ENCODE measurements at places on chromosomes 13 and 19.

DNA sequence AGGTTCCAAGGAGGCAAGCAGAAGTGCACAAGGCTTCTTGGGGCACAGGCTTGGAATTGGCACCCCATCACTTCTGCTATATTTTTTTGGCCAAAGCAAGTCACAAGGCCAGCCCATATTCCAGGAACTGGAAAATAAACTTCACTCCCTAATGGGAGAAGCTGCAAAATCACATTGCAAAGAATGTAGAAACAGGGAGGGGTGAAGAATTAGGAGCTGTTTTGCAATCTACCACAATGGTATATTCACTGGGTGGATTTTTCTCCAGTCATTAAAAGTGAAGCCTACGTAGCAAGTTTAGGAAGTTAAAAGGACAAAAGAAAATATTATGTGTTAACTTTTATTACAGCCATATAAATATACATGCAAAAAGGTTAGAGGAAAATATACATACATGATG lies 464.8 kb downstream of the COG6 start:
- DNase-seq = no peak

GRCh38 chr19:13808856-13809255 lies 13.6 kb downstream of the ZSWIM4 start:
- no peak for DNase-seq

- DNase-seq = no peak
Observed at GRCh38 chr19:53961523-53962356, 997 bp upstream of the CACNG8 start.

DNA sequence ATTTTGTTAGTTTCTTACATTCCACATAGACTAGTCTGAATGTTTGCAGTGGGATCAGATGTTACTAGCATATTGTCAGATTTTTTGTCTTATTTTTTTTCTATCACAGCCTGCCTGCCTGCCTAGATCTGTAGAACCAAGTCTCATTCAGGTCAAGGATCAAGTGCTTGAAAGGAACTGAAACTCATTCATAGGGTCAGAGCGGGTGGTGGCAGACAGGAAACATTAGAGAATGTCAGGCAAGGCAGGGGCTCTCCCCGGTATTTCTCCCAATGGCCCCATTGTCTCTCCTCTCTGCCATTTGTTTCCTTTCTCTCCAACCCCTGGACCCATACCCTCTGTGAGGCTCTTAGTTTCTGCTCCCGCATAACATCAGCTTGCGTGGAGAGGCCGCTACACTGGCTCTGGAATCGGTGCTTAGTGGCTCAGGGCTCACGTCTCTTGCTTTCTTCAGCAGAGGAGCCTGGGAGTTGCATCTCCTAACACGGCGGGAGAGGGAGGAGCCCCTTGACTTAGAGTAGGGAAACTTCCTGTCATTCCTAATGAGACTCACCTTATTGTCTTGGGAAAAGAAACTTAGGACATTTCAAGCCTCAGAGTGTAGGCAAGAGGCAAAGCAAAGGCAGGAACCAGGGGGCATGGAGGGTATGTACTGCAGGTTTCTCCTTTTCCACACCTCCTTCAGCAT lies 35.6 kb upstream of the SPATA13 start:
- DNase-seq = no peak

- no peak for DNase-seq
Observed at GRCh38 chr19:768424-768823, 17.5 kb downstream of the MISP start.

GRCh38 chr13:19053561-19053960 lies 128.1 kb downstream of the TUBA3C start:
- DNase-seq = no peak

DNA sequence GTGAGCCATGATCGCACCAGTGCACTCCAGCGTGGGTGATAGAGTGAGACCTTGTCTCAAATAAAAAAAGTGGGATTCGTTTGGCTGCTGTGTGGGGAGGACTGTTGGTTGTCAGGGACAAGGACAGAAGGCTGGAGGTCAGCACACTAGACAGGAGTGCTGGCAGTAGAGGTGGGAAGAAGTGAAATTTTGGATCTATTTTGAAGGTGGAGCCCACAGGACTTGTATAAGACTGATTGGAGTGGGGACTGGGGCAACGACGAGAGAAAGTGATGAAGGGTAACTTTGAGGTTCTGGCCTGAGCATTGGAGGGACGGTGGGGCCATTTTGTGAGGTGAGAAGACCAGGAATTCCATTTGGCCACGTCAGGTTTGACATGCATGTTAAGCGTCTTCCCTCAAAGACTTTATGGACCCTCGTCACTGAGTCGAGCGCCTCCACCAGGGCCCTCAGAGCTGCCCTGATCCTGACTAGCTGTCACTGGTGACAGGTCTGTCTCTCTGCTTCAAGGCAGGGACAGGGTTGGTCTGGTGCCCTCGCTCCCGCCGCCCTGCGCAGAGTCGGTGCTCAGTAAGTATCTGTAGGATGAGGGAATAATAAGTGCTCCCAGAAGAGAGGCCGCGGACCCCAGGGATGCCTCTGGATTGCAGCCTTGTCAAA lies 673 bp downstream of the CTU1 start:
- DNase-seq = no peak

DNA sequence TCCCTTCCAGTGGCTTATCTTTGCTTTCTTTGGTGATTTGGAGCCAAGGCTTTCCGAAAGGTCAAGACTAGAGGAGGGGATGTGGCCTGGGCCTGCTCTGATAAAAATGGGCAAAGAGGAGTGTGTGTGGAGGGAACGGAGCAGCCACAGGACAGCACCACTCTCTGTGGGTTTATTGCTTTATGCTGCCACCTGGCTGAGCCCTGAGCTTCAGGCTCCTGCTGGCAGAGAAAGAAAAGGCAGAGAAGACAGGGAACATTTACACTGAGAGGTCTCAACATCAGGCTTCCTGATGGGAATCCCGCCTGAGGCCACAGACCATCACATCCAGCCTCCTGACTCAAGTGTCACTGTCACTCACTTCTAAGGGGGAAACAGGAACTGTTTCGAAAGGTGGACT lies 9.2 kb upstream of the GSX1 start:
- no peak for DNase-seq

- no peak for DNase-seq
Observed at GRCh38 chr13:88948501-88948900, 1277.3 kb downstream of the SLITRK5 start.

GRCh38 chr13:51770160-51770559 lies 33.8 kb downstream of the DHRS12 start:
- no peak for DNase-seq

GRCh38 chr19:1452802-1453524 lies 3.0 kb downstream of the APC2 start:
- DNase-seq = no peak

DNA sequence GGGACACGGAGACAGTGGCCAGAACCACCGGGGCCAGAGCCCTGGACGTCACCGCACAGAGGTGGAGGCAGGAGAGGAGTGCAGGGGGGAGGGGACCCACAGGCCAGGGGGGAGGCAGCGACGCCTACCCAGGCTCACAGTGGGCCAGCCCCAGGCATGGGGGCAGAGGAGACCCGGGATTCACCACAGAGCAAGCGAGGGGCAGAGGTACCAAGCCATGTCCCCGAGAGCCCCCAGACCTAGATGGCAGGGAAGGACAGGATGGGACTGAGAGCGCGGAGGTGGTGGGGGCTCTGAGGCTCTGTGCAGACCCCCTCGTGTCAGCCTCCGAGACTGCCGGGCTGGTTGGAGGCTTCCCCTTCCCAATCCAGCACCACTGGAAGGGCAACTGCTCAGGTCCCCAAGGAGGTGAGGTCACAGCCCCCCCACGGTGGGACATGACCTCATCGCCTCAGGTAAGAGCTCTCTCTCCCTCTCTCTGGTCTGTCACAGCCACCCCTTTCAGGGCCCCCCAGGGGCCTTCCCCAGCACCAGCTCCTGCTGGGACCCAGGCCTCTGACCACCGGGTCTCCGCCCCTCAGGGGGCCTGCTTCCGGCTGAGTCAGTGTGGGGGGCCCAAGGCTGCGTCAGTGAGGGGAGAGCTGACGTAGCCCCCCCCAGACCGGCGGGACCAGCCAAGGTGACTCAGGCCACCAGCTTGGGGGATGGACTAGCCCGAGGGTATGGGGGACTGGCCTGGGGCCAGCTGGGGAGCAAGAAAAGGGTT lies 2.2 kb upstream of the IL11 start:
- DNase-seq = no peak

DNA sequence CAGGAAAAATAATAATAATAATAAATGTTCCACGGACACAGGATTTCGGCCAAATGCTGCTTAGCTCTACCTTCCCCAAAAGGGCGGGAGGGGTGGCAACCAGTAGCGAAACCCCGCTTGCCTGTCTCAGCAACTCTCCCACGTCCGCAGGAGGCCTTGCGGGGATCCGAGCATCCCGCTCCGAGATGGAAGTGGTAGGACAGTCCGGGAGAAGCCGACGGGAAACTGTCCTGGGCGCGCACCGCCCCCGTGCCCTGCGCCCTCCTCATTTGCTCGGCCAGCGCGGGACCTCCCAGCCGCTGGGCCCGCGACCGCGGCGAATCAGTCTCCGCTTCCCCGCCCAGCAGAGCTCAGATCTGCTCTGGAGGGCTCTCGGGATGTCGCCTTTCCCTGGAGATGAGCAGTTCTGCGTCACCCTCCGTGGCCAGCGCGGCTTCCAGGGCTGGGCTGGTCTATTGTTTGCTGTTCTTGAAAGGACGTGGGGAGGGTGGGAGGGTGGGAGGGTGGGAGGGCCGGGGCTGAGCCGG lies 48.9 kb upstream of the PABPC3 start:
- no peak for DNase-seq

- DNase-seq = no peak
Observed at GRCh38 chr19:40356681-40357595, 8.4 kb downstream of the PLD3 start.

DNA sequence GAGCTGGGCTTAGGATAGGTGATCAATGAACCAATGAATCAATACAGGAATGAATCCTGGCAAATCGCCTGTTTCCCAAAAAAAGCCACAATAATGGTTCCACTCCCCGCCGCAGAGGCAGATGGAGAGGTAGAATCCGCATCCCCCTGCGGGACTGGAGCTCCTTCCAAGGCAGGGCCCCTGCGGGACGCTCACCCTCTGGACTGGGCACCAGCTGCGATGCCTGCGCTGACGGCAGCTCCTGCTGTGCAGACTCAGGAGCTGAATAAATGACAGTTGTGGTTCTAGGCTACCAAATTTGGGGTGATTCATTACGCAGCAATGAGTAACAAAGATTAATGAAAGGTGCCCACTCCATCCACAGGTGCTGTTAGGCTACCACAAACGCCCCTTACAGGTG lies 8.8 kb upstream of the CDC34 start:
- no peak for DNase-seq

DNA sequence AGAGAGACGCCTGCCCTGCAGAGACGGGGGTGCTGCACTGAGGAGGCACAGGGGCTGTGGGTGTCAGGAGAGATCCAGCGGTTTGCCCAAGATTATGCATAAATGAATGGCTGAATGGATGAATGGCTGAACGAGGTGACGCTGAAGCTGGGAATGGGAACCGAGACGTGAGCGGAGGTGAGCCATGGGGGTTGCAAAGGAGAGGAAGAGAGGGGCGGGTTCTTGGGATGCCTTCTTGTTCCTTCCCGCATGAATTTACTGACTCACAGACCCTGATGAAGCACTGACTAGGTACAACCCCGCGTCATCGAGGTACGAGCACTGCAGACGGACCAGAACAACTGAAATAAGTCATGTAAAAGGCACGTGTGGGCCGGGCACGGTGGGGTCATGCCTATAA lies 16.7 kb downstream of the DCAF15 start:
- DNase-seq = no peak

GRCh38 chr19:29326849-29327840 lies 114.2 kb upstream of the UQCRFS1 start:
- DNase-seq = no peak

DNA sequence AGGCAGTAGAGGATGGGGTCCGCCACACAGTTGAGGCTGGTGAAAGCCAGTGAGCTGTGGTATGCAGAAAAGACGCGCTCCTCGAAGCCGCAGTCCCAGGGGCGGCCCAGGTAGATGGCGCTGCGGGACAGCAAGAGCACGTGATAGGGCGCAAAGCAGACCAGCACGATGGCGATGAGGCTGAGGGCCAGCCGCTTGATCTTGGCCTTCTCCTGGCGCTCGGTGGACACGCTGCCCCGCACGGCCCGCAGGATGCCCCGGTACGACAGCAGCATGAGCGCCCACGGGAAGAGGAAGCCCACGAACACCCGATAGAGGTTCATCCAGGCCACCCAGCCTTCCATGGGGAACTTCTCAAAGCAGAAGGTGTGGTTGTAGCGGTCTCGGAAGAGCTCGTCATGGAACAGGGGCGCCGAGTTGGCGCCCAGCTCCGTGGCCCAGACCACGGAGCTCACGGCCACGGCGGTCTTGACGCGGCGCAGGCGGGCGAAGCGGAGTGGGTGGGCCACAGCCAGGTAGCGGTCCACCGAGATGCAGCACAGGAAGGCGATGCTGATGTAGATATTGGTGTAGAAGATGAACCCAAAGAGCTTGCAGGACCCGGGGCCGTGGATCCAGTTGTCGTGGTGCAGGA lies 6.5 kb upstream of the OPA3 start:
- DNase-seq = peak; percentile 3

DNA sequence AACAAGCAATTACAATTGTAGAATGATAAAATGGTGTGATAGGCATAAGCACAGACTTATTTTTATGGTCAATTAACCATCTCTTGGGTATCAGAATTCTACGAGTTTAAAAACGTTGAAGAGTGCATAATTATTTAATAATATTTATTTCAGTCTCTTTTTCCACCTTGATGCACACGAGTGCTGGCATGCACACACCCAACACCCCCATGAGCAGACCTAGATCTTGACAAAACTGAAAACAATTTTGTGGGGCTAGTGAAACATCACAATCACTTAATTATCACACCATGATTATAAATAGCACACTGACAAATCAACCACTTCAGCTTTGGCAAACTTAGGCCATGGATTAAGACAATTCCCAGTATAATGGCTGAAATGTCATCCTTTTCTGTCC lies 61.0 kb upstream of the RFC3 start:
- DNase-seq = no peak

- no peak for DNase-seq
Observed at GRCh38 chr13:110914081-110914330, 863 bp downstream of the ANKRD10 start.

GRCh38 chr19:16369664-16370576 lies 45.3 kb downstream of the KLF2 start:
- no peak for DNase-seq

- DNase-seq = no peak
Observed at GRCh38 chr13:35478271-35479037, 2.0 kb upstream of the MAB21L1 start.

GRCh38 chr13:60175571-60175970 lies 11.8 kb upstream of the DIAPH3 start:
- no peak for DNase-seq

GRCh38 chr13:85828094-85828684 lies 29.0 kb upstream of the SLITRK6 start:
- no peak for DNase-seq

- no peak for DNase-seq
Observed at GRCh38 chr19:1756705-1757465, 3.6 kb downstream of the ONECUT3 start.

GRCh38 chr19:8577741-8578140 lies 499 bp upstream of the MYO1F start:
- DNase-seq = no peak

- no peak for DNase-seq
Observed at GRCh38 chr19:5800361-5801270, 4.3 kb upstream of the NRTN start.

- no peak for DNase-seq
Observed at GRCh38 chr13:42398533-42398932, 126.6 kb downstream of the AKAP11 start.
